Activated CD4-positive, CD25-positive, alpha-beta regulatory T cell (primary cell): ENCODE measurements at places on chromosomes 4 and X.

DNA sequence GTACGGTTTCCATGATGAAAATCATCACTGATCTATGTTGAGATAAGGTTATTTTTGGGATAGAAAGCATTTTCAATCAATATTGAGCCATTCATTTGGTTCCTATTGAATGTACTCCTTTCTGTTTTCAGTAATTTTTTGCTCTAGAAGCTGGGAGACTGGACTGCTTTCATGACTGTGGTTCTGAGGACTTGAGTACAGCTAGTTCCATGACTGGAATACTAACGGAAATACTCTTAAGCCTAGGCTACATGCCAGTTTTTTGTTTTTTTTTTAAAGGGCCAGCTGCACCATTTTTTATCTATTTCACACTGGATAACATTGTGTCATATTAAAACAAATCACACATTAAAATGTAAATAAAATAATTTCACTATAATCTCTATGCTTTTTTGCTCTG, 16.7 kb downstream of the PRR32 start:
- no peak for DNase-seq

DNA sequence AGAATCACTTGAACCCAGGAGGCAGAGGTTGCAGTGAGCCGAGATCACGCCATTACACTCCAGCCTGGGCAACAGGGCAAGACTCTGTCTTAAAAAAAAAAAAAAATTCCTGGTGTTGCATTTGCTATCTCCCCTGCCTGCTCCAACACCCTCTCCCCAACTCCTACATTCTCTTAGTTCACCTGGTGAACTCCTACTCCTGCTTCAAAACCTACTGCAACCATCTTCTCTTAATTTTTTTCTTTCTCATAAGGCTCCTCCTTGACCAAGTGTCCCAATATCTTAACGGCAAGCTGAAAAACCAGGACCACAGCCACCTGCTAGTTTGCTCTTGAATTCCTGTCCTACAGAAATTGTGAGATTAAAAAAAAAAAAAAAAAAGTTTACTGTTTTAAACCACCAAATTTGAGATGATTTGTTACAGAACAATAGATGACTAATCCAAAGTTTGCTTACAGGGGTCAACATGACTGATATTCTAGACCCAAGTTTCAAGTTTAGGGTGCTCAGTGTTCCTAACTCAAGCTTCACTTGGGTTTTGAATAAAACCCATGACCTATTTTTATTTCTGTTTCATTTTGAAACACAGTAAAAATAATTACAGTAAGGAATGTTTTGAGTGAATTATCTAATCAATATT, 13.1 kb upstream of the ANXA5 start:
- DNase-seq, result no peak

DNA sequence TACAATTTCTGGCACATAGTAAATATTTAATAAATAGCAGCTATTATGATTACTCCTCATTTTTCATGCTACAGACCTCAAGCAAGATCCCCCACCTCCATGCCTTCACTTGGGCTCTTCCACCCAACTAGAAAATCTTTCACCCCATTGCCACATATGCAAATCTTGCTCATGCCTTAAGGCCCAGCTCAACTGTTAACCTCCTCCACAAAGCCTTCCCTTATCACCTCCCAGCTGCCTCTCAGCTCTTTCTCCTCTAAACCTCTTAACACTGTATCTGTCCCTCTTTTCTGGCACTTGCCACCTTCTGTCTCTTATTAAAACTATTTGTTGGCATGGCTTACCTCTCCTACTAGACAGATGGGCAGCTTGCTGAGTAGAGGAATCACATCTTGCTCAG, 51.5 kb downstream of the PJA1 start:
- DNase-seq, result no peak

GRCh38 chr4:146273204-146273901, 59.0 kb downstream of the REELD1 start:
- DNase-seq, result no peak

GRCh38 chrX:42241421-42241820, 318.1 kb upstream of the CASK start:
- no peak for DNase-seq

- DNase-seq, result no peak
Observed at GRCh38 chr4:168724686-168725411, 228.0 kb downstream of the PALLD start.

- DNase-seq, result no peak
Observed at GRCh38 chr4:4749137-4749536, 110.3 kb upstream of the MSX1 start.

DNA sequence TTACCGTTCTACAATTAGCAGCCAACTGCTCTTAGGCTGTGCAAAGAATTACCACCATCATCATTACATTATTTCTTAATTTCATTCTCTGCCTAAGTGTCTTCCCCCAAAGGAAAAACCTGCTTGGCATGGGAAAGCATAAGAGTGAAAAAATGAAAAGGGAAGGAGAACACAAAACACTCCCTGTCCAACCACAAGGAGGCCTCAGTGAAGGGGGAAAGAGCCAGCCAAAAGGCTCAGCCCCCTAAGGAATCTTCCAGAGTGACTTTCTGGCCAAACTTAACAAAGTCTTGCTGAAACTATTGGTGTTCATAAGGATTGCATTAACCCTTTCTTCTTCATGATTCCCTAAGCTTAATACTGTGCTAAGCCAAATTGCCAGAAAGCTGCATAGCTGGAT, 287.4 kb downstream of the SMARCA1 start:
- DNase-seq, result no peak

GRCh38 chr4:11271263-11271662, 157.4 kb downstream of the HS3ST1 start:
- DNase-seq, result no peak

- DNase-seq, result no peak
Observed at GRCh38 chrX:44035571-44035970, 62.4 kb upstream of the NDP start.

DNA sequence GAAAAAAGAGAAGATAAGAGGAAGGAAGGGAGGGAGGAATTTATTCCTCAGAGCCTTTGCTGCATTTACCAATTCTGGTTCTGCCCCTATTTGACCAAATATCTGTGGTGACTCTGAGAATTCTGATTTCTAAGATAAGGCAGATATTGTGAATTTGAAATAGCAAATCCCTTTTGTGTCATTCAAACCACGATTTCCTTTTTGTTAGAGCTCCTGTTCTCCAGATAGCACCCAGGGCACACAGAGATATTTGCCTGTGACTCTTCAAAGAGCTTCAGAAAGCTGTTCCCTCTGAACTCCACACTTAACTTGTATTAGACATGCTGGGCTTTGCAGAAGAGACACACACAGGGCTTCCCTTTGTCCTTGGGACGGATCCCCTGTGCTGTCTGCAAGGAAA, 272.2 kb downstream of the DHRSX start:
- DNase-seq, result no peak

- DNase-seq, result no peak
Observed at GRCh38 chr4:114659386-114660008, 60.9 kb downstream of the UGT8 start.

GRCh38 chr4:8727131-8727530, 134.6 kb downstream of the CPZ start:
- DNase-seq, result no peak

DNA sequence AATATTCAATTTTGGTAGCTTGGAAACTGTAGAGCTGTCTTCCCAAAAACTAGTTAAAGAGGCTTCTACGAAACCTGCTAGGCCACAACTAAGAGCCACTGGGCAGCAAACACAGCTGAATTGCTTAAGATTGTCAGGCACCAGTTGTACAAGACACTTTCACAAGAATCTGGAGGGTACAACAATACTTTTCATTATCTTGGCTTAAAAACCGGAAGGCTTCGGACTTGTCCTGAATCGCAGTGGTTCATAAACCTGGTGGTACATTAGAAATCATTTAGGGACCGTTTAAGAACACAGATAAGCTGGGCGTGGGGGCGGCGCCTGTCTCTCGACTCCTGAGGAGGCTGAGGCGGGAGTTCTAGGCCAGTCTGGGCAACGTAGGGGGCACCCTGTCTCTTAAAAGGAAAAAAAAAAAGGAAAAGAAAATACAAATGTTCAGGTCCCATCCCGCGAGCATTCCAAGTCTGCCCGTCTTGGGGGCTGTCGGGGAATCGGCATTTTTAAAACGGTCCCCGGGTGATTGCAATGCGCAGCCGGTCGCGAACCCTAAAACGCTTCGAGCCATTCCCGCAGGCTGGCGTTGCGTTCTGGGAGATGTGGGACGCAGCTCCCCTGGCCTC, 763 bp downstream of the PYURF start:
- DNase-seq, result no peak

DNA sequence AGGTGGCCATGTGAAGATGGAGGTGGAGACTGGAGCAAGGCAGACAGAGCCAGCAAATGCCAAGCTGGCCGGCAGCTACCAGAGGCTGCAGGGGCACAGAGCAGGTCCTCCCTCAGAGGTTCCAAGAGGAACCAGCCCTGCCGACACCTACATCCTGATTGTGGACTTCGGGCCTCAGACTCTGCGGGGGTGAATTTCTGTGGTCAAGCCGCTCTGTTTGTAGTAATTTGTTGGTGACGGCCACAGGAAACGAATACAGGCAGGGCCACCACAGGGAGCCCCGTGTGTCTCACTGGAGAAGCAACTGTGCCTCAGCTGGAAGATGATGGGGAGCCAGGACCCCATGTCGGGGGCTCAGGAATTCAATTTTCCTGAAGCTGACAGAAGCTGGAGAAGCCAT, 28.3 kb downstream of the ZFYVE28 start:
- DNase-seq, result no peak

DNA sequence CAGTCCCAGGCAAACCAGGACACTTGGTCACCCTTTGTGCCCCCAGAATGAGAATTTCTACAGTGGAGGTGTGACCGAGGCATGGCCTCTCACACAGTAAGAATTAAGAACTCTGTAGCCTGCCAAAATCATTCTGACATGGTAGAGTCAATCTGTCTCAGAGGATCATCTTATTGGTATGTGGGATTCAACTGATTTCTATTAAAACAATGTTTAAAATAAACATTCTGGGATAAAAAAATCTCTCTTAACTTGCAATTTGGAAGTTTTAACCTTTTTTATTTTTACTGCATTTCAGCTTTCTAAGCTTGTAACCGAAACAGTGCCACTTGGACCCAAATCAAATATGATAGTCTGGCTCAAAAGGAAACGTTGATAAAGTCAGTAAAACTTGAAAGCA, 165.4 kb upstream of the LDB2 start:
- no peak for DNase-seq

DNA sequence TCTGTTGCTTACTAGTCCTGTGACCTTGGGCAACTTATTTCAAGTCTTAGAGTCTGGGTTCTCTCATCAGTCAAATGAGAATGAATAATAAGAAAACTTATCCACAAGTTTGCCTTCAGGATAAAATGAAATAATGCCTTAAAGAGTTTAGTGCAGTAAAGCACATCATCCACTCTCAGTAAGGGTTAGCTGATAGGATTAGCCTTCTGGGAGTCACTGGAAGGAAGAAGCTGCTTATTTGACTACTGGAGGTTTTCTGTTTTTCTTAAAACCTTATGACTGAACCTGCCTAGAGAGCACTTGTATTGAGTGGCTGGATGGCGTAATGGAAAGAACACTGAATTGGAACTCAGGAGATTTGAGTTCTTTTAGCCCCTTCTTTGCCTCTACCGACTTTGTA, 1.8 kb downstream of the RNF128 start:
- no peak for DNase-seq

DNA sequence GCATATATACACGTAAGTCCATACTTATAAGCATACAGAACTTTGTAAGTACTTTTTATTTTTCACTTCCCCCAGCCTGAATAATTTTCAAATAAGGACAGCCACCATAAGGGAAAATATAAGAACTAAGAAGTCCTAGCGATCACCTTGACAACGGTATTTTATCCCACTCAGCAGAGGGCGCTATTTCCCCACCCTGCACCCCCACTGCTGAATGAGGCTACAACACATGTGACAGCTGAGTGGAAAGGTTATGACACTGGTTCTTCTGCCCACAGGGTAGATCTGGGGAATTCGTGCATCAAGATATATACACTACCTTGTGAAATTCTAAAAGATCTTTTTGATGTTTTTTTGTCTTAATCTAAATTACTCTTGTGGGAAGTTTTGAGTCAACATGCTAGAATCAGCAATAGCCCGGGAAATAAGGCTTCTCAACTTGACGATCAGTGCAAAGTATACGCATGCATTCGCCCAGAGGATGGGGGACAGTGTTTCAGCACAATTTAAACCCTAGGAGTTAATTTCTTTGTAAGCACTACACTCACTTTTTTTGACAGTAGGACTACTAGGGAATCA, 151.5 kb downstream of the CORIN start:
- peak; percentile 32 for DNase-seq

GRCh38 chr4:106795326-106795725, 240.8 kb downstream of the DKK2 start:
- no peak for DNase-seq

GRCh38 chrX:97401586-97402136, 518.0 kb downstream of the RPA4 start:
- DNase-seq, result no peak

- DNase-seq, result no peak
Observed at GRCh38 chr4:76292730-76293129, 13.8 kb upstream of the STBD1 start.

GRCh38 chr4:162791226-162791625, 375.5 kb downstream of the NAF1 start:
- DNase-seq, result no peak

DNA sequence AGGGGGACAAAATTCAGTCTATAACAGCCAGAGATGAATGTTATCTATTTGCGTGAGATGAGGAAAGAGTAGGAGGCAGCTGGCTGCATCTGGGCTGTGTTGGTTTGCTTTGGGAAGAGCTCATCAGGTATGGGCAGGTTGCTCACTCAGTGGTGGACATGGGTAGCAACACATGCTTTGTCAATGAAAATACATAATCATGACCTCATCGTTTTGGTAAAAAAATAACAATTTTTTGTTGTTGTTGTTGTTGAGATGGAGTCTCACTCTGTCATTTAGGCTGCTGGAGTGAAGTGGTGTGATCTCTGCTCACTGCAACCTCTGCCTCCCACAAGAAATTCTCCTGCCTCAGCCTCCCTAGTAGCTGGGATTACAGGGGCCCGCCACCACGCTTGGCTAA, 16.3 kb upstream of the GLOD5 start:
- no peak for DNase-seq

DNA sequence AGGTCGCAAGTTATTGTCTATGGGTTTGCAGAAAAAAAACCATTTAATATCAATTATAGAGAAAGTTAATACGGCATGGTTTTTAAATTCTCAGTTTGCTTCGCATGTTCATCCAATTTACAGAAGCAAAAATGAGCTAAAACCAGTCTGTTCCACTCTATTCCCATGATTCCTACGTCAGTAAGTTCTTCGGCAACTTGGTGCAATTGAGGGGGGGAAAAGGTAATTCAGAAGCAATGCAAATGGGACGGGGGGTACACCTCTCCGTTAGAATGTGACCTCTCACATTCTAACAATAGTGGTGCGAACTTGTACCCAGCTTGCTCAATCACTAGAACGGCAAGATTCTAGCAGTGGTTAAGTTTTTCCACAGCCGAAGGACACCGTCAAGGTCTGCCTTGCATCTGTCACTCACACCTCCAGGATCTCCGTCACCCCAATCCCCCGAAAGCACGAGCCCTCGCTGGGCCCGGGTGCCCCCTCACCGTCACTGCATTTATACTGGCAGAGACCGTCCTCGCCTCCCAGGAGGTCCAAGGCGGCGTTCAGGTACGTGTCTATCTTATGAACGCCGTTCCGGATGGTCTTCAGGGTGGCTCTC, 653 bp downstream of the PLA2G12A start:
- DNase-seq, result no peak
